ENCODE measurements at places on chromosomes 1 and 21. TPM values are rescaled to one million over a fixed set of nuclear protein-coding genes. Genes with fewer than 3 reads are reported as not detected.
A peak's percentile ranks its signal among the peaks of the same experiment; 100 is the strongest.

Gene PDPN
- total RNA-seq = not detected

Gene SAMD13
- total RNA-seq = not detected

- no peak for DNase-seq
These were observed 98.8 kb downstream of the SDCCAG8 start for GRCh38 chr1:243354511-243355153.

DNA sequence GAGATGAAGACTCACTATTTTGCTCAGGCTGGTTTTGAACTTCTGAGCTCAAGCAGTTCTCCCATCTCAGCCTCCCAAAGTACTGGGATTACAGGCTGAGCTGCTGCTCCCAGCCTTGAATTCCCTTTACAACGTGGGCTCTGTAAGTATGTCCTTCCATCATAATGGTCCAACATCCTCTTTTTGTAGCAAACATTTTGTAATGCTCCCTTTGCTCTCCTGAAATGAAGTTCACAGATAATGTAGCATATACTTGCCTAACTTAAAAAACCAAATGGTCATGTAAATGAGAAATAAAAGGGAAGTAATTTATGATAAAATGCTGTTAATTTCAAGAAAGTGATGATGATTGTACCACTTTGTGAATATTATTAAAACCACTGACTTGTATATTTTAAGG is 30.5 kb upstream of the THEM4 start:
- no peak for DNase-seq

DNA sequence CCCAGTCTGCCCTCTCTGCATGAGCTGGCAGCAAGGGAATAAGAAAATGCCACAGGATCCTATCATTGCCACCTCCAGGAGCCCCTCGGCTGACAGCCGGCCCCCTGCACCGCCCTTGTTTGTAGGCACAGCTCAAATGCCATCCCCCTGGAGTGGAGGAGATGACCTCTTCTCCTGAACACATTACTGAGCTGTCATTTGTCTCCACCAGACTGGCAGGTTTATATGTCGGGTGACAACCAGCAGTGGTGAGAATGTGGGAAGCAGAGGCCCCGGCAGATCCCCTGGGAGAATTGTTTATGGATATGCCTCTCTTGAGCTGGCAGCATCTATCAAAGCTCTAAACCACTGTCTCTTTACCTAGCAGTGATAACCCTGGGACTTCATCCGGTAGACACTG is 135.4 kb upstream of the FMN2 start:
- no peak for DNase-seq

Gene BNIPL
- total RNA-seq = 1.8 TPM

- no peak for DNase-seq
These were observed 25.4 kb downstream of the PTPRC start for GRCh38 chr1:198664068-198664788.

DNA sequence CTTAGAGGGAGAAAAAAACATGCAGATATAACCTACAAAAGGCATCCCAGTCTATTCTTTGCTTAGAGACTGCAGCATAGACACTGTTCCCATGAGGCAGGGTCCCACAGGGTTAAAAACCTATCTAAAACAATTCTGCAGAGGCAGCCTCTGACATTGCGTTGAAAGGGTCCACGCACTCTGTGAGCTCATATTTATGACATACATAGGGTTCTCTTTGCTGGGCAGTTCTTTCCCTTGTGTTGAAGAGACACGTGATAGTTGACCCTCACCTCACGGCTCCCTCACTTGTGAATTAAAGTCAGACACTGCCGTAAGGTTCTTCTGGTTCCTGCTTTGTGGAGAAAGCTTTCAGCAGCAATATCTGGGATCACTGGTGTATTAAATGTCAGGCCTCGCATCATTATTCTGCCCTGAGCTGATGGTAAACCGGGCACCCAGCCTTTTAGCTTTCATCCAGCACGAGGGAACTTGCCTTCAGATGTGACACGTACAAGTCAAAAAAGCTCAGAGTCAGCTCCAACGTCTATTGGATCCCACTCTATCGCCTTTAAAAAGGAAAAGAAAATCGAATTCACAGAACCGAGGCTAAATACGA is 52.8 kb upstream of the HNRNPU start:
- no peak for DNase-seq

Gene OR2L13
- total RNA-seq = not detected

GRCh38 chr1:175503538-175503937 is 239.9 kb downstream of the TNR start:
- DNase-seq = no peak

Gene RYR2
- not detected for total RNA-seq

- DNase-seq = no peak
These were observed 10.8 kb downstream of the NGF start for GRCh38 chr1:115327270-115327669.

Gene GSTM5
- total RNA-seq = 0.05 TPM

DNA sequence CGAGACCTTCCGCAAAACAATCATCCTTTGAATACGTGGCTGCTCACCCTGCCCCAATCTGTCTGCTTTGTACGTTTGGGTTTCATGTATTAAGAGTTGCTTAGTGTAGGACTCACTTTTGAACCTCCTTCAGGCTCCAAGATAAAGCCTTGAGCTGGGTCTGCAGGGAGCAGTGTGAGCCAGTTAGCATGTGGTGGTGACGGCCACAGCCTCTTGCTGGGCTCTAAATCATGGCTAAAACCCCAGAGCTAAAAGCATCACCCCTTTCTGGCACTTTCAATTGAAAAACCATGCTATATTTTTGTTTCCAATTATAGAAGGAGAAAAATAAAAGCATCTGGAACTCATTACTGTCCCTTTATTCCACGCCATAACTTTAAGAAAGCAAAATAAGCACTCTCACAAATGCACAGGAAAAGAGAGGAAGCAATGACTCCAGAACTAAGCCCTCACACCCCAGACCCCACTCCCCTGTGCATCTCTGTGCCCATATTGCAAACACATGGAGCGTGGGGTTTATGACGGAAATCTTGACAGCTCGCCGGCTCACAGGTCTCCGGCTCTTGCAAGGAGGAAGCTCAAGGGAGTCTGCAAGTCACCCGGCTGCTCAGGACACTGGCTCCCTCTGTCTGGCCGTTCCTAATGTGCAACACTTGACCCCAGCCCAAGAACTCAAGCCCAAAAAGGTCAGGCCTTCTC is 135.5 kb downstream of the MIS18A start:
- no peak for DNase-seq

DNA sequence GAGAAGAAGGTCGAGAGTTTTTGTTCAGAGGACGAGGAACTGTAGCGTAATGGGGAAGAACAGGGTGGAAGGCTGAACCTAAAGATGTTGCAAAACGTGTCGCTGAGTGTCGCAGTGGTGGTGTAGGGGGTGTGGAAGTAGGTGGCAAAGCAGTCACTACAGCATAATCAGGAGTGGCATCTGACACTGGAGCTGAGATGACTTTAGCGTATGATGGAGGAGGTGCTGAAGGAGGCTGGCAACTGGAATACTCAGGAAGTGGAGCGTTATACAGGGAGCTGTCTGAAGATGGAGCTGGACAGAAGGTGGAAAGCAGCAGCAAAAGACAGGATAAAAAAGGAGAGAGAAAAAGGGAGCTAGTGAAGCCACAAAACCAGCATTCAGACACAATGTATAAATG is 89.9 kb upstream of the LBR start:
- DNase-seq = no peak

DNA sequence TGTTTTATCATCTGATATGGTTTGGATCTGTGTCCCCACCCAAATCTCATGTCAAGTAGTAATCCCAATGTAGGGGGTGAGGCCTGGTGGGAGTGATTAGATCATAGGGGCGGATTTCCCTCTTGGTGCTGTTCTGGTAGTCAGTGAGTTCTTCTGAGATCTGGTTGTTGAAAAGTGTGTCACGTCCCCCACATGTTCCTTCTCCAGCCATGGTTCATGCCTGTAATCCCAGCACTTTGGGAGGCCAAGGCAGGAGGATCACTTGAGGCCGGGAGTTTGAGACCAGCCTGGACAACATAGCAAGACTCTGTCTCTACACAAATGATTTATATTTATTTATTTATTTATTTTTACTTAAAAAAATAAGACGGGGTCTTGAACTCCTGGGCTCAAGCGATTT is 30.8 kb upstream of the EDARADD start:
- DNase-seq = no peak

DNA sequence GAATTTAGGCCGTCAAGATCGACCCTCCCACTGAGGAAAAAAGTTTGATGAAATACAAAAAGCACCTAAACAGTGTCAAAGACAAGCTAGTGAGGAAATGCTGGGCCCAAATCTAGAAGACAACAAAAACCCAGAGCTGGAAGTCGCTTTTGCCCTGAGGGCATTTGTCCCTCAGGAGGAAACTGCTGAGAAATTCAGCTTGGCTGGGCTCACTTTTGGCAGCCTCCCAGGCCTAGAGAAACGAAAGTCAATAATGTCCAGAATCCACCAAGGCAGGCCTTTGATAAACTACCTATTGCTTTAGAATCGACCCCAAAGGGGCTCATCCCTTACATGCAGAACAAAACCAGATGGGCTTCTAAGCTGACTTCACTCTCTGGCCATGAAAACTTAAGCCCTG is 38.9 kb downstream of the SYT2 start:
- DNase-seq = no peak

- peak; percentile 81 for DNase-seq
These were observed 161.1 kb upstream of the COL6A1 start for GRCh38 chr21:45820171-45821091.

DNA sequence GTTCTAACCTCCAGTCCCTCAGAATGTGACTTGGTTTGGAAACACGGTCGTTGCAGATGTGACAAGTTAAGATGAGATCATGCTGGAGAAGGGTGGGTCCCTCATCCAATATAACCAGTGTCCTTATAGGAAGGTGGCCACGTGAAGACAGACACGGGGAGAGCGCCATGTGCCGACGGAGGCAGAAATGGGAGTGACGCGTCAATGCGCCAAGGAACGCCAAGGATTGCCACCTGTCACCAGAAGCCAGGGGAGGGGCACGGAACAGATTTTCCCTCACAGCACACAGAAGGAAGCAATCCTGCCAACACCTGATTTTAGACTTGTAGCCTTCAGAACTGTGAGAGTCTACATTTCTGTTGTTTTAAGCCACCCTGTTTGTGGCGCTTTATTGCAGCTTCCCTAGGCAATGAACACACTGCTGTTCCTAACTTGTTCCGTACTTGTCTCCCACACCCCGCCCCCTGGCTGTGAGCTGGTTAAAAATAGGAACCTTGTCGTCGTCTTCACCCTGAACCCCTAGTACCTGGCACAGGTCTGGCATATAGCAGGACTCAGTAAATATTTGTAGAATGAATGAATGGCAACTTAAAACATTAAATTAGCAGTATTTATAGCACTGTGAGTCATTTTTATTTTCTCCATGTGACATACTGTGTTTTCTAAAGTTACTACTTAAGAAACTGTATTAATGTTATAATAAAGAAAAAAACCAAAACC is 14.2 kb downstream of the RIMS3 start:
- DNase-seq = no peak

Gene B3GALT5
- not detected for total RNA-seq

GRCh38 chr1:43206600-43207228 is 34.6 kb downstream of the CFAP57 start:
- no peak for DNase-seq

DNA sequence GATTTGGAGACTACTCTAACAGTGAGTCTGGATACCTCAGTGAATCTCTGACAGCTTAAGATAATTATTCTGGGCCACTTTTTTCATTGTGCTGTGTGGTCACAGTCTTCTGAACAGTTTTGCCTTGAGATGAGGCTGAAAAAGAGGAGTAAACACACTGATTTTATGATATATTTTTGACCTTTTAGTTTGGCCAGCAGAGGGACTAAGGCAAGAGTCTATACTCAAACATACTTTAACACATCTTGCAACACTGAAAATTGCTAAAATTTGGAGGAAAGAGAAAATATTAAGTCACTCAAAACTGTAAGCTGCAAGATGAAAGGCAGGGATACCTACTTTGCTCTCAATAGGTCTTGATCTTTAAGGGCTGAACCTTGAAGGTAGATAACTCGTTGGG is 182.7 kb downstream of the KCNT2 start:
- DNase-seq = no peak

DNA sequence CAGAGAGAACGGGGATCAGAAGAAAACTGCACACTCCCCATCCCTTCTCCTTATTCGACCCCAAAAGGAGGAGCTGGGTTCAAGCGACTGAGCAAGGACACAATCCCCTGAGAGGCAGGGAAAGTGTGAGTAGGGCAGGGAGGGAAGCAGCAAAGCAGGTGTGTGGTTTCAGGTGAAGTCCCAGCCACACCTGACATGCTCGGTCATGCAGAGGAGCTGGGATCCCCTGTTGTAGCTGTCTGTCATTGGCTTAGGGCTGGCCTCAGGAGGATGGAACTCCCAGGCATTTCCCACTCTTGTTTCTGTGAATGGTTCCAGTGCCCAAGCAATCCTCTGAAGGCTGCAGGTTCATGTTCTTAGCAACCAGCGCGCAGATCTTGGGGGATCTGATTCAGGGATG is 150.7 kb downstream of the DSCAM start:
- no peak for DNase-seq

DNA sequence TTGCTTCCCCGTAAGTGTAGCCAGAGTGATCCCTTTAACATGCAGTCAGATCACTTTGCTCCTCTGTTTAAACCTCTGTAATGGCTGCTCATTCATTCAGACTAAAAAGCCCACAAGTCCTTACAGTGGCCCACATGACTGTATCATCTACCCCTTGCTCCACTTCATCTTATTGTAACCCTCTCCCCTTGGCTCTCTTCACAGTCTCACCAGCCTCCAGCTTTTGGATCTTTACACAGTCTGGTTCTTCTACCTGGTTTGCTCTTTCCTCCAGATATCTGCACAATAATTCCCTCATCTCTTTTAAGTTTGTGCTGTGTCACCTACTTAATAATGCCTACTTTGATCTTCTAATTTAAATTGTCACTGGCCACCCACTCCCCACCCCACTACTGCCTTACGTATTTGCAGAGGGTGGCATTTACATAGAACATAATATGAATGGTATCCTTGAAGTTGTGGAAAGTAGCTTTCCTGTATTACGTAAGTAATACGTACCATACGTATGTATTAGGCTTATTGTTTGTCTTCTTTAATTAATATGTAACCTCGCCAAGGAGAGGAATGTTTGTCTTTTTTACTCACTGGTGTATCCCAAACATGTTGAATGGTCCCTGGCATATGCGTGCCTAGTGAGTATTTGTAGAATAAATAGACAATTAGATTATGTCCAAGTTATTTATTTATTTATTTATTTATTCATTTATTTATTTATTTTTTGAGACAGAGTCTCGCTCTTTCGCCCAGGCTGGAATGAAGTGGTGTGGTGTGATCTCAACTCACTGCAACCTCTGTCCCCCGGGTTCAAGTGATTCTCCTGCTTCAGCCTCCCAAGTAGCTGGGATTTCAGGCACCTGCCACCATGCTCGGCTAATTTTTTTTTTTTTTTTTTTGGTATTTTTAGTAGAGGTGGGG is 48.6 kb downstream of the TSNAX start:
- DNase-seq = no peak

DNA sequence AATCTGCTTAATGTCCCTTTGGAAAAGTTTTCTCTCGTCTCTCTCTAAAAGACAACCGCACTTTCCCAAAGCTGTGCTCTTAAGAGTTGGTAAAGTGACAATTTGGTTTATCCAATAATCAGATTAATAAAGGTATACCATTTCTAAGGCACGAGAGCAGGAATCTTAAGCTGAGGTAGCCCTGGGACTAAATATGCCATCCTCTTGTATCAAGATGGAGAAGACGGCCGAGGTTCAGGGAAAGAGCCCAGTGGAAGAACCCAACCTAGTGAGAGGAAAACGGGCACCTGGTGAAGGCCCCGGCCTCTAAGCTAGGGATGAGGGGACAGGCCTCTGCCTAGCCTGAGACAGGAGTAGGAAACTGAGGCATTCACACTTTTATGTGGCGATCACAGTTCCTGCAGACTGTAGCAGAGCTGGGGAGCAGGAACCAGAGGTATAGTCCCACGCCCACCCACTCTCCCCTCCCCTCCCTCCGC is 334 bp upstream of the SARS1 start:
- DNase-seq = no peak
